ENCODE measurements at places on chromosomes 3 and 15. TPM values are rescaled to one million over a fixed set of nuclear protein-coding genes. Genes with fewer than 3 reads are reported as not detected.

Gene UBP1
- total RNA-seq: 53.9 TPM

Gene ACAN
- total RNA-seq: not detected

Gene CCR3
- total RNA-seq: not detected

Gene TM6SF1
- total RNA-seq: 7.3 TPM

Gene SRGAP3
- total RNA-seq: 5.0 TPM

Gene SUSD5
- total RNA-seq: 1.1 TPM

Gene SLC28A2
- not detected for total RNA-seq

Gene BLOC1S6
- 37.7 TPM for total RNA-seq

Gene EFCAB12
- total RNA-seq: not detected

Gene CGNL1
- 29.8 TPM for total RNA-seq

Gene CLRN1
- total RNA-seq: not detected

Gene CCDC191
- total RNA-seq: 1.3 TPM

Gene RAD18
- total RNA-seq: 3.6 TPM

Gene DAPK2
- total RNA-seq: 57.6 TPM

Gene DAG1
- 115 TPM for total RNA-seq

Gene SCN11A
- total RNA-seq: 0.07 TPM

Gene STAG1
- total RNA-seq: 24.8 TPM

Gene EPHA3
- 5.4 TPM for total RNA-seq

Gene GOLGA8H
- 0.35 TPM for total RNA-seq

Gene MST1R
- total RNA-seq: 1.2 TPM

Gene BHLHE40
- total RNA-seq: 49.5 TPM

Gene KAT2B
- 25.0 TPM for total RNA-seq

Gene TMOD3
- total RNA-seq: 18.7 TPM

Gene MKRN2OS
- total RNA-seq: not detected

All from right atrium auricular region (tissue), 2 donors.